ENCODE measurements at places on chromosomes 1 and 21.

- H3K4me1 ChIP-seq: no peaks in the 10 kb centered on the region
- no peak for DNase-seq
- H3K27ac ChIP-seq: no peak overlapping the region
- H3K27me3 ChIP-seq: no peaks in the 10 kb centered on the region
- H3K4me3 ChIP-seq: no peak overlapping the region
Measured at GRCh38 chr1:185207980-185208602, 51.1 kb downstream of the SWT1 start.

DNA sequence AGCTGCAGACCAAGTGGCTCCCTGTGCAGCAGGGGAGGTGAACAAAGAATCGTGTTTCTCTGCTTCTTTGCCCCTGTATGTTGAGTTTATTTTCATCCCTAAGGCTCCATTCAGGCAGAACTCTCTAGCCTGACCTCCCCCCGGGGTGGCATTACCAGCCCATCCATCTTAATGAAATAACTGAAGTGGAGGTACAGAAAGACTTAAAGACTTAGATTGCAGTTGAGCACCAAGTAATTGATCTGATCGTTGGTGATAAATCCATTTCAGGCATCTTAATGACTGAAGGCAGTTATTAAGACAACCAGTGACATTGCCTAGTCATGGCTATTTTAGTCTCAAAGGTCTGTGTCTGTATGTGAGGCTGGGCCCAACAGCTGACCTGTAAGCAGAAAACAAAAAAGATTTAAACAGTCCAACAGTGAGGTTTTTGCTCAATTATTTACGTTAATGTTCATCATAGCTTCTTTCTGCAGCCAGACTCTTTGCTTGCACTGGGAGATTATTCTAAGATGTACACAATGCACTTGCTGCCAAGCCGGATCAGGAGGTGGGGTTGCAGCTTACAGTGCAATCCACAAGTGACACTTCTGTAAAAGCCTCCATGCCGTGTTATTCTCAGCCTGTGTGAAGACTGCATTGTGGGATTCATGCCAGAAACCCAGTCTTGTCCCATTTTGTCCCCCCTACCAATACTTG is 363.0 kb upstream of the DUSP10 start:
- H3K36me3 ChIP-seq: no peaks in the 10 kb centered on the region
- H3K27ac ChIP-seq: no peak overlapping the region
- no peak overlapping the region for H3K4me3 ChIP-seq
- no peak for DNase-seq
- H3K27me3 ChIP-seq: no peaks in the 10 kb centered on the region

DNA sequence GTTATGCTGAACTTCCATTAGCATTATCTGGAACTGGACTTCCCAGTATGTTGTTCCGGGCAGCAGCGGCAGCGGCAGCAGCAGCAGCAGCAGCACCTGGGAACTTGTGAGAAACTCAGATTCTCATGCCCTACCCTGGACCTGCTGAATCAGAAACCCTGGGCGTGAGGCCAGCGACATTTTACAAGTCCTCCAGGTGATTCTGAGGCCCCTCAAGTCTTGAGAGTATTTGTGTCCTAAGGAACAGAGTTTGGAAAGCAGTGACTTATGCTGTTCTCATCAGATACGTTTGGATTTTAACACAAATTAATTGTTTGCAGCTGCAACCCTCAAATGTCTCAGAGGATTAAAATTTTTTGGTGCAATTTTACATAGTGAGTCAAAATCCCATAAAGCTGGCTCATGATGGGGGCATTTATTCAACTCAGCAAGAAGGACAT is 157.2 kb upstream of the KAZN start:
- DNase-seq: no peak
- H3K36me3 ChIP-seq: no peaks in the 10 kb centered on the region
- H3K27me3 ChIP-seq: no peaks in the 10 kb centered on the region
- no peak overlapping the region for H3K27ac ChIP-seq
- no peaks in the 10 kb centered on the region for H3K4me1 ChIP-seq

- no peak overlapping the region for H3K4me3 ChIP-seq
- H3K27me3 ChIP-seq: no peaks in the 10 kb centered on the region
- DNase-seq: no peak
- H3K36me3 ChIP-seq: no peaks in the 10 kb centered on the region
- H3K27ac ChIP-seq: no peak overlapping the region
Measured at GRCh38 chr21:40194185-40194980, 327.1 kb downstream of the PCP4 start.

DNA sequence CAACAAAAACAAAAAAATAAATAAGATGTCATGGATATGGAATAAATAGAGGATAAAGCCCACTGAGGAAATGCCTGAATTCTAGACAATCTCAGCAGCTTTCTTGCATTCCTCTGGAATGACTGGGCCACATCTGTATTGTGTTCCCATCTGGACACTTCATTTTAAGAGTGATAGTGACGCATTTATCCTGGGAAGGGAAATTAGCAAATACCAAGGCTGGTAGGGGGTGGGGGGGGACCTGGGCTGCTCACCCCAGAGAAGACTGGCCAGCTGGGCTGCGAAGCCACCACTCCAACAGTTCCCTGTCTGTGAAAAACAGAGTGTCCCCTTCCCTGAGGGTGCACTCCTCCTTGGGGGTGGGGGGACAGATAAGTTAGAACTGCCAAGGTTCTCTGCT is 106.3 kb downstream of the HIVEP3 start:
- no peaks in the 10 kb centered on the region for H3K27me3 ChIP-seq
- DNase-seq: no peak
- H3K36me3 ChIP-seq: no peaks in the 10 kb centered on the region
- no peak overlapping the region for H3K27ac ChIP-seq
- H3K4me3 ChIP-seq: no peak overlapping the region

DNA sequence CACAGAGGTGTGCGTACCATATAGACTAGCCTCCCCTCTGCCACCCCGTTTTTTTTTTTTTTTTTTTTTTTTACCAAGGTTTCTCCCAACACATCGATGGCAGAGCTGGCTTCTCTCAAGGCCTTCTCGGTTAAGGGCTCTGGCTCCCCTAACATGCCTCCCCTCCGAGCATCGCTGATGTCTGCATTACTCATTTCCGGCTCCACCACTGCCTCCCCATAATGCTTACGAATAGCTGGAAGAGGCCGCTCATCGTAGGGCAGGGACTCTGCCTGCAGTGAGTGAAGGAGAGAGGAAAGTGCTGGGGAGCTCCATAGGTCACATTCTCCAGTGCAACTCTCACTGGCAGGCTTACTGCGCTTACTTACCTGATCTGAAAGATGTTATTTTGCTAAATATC is 20.6 kb downstream of the CEP104 start:
- H3K27ac ChIP-seq: no peak overlapping the region
- H3K4me1 ChIP-seq: no peaks in the 10 kb centered on the region
- H3K4me3 ChIP-seq: no peak overlapping the region
- H3K36me3 ChIP-seq: no peaks in the 10 kb centered on the region

DNA sequence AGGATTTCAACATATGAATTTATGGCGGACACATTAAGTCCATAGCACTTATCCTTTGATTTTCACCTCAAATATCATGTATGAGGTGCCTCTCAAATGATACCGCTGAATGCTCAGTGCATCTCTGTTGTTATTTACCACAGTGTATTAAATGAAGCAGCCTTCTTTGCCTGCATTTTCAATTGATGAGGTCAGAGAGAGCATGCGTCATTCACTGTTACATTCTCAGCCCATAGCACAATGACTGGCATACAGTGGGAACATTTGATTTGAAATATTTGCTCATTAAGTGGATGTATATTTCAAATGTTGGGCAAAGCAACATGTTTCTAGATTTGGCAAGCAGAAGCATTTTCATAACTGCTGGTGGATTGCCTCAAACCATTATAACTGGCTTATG is 45.7 kb downstream of the LRRC7 start:
- no peaks in the 10 kb centered on the region for H3K36me3 ChIP-seq
- DNase-seq: no peak
- no peaks in the 10 kb centered on the region for H3K27me3 ChIP-seq
- H3K27ac ChIP-seq: no peak overlapping the region

GRCh38 chr1:198678901-198679329 is 40.1 kb downstream of the PTPRC start:
- no peak overlapping the region for H3K4me3 ChIP-seq
- no peak for DNase-seq
- peaks cover 31% of the 10 kb centered on the region for H3K4me1 ChIP-seq
- H3K27me3 ChIP-seq: no peaks in the 10 kb centered on the region
- H3K27ac ChIP-seq: no peak overlapping the region

- H3K4me1 ChIP-seq: no peaks in the 10 kb centered on the region
- H3K27ac ChIP-seq: no peak overlapping the region
- no peaks in the 10 kb centered on the region for H3K27me3 ChIP-seq
- no peak for DNase-seq
- H3K36me3 ChIP-seq: no peaks in the 10 kb centered on the region
Measured at GRCh38 chr1:234619794-234620247, 9.8 kb upstream of the IRF2BP2 start.

DNA sequence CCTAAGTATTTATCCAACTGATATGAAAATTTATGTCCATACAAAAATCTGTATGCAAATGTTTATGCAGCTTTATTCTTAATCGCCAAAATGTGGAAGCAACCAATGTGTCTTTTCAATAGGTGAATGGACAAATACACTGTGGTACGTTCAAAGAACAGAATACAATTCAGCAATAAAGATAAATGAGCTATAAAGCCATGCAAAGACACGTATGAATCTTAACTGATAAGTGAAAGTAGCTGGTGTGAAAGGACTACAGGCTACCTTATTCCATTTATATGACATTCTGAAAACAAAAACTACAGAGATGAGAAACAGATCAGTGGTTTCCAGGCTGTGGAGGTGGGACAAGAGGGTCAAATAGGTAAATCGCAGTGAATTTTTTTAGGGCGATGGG is 419.6 kb upstream of the B3GALT2 start:
- no peaks in the 10 kb centered on the region for H3K27me3 ChIP-seq
- DNase-seq: no peak
- H3K27ac ChIP-seq: no peak overlapping the region

DNA sequence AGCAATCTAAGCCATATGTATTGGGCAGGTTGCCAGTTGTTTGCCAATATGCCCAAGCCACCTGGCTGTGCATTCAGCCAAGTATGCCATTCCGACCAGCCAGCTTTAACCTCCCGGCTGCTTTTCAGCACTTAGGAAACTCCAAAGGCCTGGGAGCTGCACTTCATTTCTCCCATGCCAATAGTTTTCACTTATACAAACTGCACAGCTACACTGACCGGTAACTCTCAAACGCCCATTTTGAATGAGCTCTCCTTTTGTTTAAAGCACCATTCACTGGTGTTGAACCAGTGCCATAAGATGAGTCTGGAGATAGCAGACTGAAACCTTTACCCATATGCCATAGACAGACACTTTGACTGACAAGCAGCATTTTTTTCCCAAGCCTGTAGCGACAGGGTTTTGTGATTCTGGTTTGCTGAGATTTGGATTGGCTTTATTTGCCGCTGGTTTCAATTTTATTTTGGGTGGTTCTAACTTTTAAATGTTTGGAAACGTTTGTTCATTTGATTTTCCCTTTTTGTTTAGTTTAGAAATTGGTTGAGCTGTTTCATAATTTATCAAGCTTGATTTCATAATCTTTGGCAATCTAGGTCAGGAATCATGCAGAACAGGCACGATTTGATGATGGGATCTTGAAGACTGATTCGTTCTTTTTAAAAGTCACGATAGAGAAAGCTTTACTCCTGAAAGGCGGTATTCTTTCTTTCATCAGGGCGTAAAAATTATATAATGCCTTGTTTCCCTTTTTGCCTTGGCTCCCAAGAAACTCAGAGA is 144.6 kb downstream of the NFIA start:
- H3K36me3 ChIP-seq: no peaks in the 10 kb centered on the region
- no peaks in the 10 kb centered on the region for H3K27me3 ChIP-seq
- H3K4me3 ChIP-seq: no peak overlapping the region

DNA sequence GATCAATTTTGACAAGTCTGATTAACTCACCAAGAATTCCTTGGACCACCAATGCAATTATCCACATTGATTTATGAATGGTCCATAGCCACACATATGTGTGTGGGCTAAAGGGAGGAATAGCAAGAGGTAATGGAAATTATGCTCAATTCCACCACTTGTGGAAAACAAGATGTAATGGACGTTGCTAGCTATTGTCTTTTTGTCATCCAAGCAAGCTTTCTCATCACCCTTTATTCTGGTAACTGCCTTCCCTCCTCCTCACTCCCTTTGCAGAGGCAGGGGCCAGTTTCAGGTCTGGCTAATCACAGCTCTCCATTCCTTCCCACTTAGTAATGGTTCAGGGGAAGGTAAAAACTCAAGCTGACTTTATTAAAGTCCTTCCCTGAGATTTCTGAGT is 24.7 kb upstream of the RAB3GAP2 start:
- no peak overlapping the region for H3K4me3 ChIP-seq
- no peak overlapping the region for H3K27ac ChIP-seq
- no peaks in the 10 kb centered on the region for H3K27me3 ChIP-seq
- H3K4me1 ChIP-seq: peaks cover 20% of the 10 kb centered on the region

- no peaks in the 10 kb centered on the region for H3K36me3 ChIP-seq
- H3K4me1 ChIP-seq: no peaks in the 10 kb centered on the region
- no peak overlapping the region for H3K27ac ChIP-seq
- no peak overlapping the region for H3K4me3 ChIP-seq
- no peaks in the 10 kb centered on the region for H3K27me3 ChIP-seq
Measured at GRCh38 chr1:200332716-200333115, 77.1 kb downstream of the ZNF281 start.
